ENCODE measurements at places on chromosomes 7 and 10.

- no peak for DNase-seq
Measured at GRCh38 chr7:91033574-91033973, 230.7 kb upstream of the FZD1 start.

- no peak for DNase-seq
Measured at GRCh38 chr7:49775949-49776443, 2.6 kb downstream of the VWC2 start.

DNA sequence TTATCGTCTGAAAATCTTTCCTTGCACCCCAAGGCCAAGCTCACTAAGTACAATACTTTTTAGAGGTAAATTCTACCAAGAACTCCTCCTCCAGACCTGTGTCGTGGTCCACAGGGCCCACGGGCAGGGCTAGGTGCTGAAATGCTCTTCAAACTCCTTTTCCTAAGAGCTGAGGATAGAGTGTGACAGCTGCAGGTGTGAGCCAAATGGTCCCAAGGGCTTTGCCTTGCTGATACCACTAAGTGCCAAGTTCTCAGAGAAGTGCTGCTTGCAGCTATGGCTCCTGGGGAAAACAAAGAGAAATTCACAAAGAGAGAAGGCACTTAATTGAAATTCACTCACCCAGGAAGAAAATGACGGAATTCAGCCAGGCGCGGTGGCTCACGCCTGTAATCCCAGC lies 868.9 kb upstream of the AUTS2 start:
- no peak for DNase-seq

DNA sequence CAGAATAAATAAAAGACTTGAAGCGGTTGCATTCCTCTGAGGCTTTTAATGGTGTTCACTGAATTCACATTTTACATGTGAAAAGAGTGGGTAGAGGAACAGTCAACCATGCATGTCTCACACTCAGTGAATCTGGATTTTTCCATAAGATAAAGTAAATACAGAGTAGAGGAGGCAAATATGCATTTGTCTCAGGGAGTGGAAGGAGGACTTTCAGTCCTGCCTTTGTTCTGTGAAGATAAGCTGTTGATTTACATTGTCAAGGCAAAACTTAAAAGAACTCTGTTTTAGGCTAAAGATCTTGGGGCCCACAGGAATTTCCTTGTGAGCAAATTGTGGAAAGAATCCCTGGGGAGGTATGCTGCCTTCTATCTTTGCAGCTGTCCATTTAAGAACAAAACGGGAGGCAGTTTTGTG lies 825.3 kb upstream of the MBL2 start:
- DNase-seq = no peak

DNA sequence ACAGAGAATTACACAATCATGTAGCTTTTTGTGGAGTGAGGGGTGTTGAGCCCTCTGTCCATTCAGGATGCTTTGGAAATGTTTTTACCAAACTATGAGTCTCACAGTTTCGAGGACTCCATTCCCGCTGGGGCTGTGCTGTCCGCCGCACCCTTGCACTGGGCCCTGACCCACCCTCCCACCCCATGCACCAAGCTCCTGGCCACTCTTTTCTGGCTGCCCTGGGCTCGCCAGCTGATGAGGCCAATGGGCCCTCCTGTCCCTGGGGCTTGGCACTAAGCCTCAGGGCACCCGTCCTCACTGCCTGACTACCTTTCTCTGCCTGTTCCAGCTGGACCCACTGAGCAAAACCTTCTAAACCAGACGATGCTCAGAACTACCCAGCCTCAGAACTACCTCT lies 332.1 kb downstream of the PTPRN2 start:
- DNase-seq = no peak

GRCh38 chr7:127967281-127967680 lies 64.0 kb downstream of the LRRC4 start:
- no peak for DNase-seq
